ENCODE measurements at places on chromosomes 2 and 18.
A peak's percentile ranks its signal among the peaks of the same experiment; 100 is the strongest.

DNA sequence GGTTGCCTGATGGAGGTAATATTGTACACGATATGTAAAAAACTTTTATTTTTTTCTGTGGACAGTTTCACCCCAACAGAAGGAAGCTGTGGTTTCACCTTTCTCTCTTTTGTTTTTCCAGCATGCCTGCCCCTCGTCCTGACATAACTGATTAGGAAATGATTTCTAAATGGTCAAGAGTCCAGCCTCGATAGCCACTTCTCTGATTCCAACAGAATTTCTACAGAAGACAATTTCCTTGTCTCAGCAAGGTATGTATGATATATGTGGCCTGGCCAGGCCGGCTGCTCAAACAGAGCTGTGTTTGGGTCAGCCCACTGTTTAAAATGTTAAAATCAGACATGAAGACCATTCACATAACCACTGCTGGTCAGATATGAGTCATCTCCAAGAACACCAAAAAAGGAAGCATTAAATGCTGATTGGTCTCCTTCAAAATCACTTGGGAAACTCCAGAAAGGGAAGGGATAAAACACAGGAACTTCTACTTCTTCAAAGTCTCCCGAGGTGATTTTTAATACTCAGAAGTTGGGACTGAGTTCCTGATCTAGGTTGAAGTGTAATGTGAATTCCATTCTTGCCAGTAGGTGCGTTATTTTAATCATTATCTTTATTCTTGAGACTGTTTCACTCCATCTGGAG, 22.3 kb downstream of the ATP8B1 start:
- peak; percentile 50 for DNase-seq

DNA sequence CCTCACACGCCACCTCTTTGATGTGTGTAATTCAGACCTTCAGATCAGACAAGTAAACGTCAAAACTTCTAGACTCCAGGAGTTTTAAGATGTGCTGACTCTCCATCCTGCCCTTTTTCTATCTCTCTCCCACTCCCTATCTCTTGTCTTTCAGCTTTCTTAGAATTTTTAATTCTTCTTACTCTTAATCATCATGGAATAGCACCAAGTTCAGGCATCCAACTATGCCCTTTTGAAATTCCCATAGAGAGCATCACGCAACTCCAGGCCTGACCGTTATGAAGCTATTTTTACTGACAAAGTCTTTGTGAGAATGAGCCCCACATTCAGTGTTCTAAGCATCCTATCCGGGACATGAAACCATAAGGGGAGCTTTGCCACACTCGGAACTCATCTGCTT, 62.6 kb downstream of the CTAGE1 start:
- no peak for DNase-seq

GRCh38 chr2:74671479-74671878, 17.4 kb downstream of the SEMA4F start:
- peak; percentile 10 for DNase-seq

DNA sequence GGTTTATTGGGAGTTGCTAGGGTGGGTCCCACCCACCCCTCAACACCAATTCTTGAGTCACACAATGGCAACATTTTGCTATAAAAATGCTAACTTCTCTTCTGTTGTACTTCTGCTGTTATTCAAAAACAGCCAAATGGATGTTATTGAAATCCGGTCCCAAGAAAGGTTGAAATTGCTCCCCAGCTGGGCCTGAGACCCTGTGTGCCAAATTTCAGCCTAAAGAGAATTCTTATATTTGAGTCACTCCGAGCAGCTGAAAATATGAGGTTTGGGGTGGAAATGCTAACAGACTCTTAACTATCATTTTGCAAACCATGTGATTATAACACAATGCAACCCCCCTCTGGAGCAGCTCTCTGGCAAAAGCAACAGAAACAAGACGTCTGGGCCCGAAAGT, 27.0 kb upstream of the ACVR1 start:
- no peak for DNase-seq

GRCh38 chr18:52007105-52007504, 332.9 kb upstream of the DCC start:
- no peak for DNase-seq

GRCh38 chr2:73156539-73157124, 43.9 kb upstream of the RAB11FIP5 start:
- peak; percentile 38 for DNase-seq

All from brain microvascular endothelial cell (primary cell).